ENCODE measurements at places on chromosomes 5 and 9.

- DNase-seq, result no peak
These were observed 304.9 kb upstream of the PTGER4 start for GRCh38 chr5:40374853-40375252.

DNA sequence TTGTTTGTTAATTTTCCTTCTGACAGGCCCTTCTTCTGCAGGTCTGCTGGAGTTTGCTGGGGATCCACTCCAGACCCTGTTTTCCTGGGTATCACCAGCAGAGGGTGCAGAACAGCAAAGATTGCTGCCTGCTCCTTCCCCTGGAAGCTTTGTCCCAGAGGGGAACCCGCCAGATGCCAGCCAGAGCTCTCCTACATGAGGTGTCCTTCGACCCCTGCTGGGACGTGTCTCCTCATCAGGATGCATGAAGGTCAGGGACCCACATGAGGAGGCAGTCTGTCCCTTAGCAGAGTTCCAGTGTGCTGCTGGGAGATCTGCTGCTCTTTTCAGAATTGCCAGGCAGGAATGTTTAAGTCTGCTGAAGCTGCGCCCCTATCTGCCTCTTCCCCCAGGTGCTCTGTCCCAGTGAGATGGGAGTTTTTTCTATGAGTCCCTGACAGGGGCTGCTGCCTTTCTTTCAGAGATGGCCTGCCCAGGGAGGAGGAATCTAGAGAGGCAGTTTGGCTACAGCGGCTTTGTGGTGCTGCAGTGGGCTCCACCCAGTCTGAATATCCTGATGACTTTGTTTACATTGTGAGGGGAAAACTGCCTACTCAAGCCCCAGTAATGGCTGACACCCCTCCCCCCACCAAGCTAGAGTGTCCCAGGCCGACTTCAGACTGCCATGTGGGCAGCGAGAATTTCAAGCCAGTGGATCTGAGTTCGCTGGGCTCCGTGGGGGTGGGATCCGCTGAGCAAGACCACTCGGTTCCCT, 772.0 kb upstream of the FAM174A start:
- no peak for DNase-seq

- no peak for DNase-seq
These were observed 10.8 kb downstream of the DMRTA1 start for GRCh38 chr9:22457448-22457847.

- DNase-seq, result no peak
These were observed 6.6 kb upstream of the ADGRD2 start for GRCh38 chr9:124443625-124444024.

- no peak for DNase-seq
These were observed 57.6 kb downstream of the SPOCK1 start for GRCh38 chr5:137441476-137441875.

GRCh38 chr5:96143450-96143849, 181.8 kb upstream of the ELL2 start:
- DNase-seq, result no peak

GRCh38 chr5:73111536-73111935, 8.8 kb upstream of the TMEM171 start:
- no peak for DNase-seq

DNA sequence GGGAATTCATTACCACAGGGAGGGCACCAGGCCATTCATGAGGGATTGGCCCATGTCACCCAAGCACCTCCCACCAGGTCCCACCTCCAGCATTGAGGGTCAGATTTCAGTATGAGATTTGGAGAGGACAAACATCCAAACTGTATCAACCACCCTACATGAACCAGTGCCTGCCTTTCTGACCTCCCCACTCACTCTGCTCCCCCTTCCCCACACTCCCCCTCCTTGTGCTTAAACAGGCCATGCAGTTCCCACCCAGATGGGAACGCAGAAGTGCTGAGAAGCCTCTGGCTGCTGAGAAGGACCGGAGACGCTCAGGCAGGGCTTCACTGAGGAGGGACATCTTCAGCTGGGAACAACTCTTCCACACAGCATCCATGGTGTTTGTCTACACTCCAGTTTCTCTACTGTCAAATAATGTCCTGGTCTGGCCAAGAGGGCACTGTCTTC, 30.0 kb upstream of the ADAMTS2 start:
- DNase-seq, result no peak

DNA sequence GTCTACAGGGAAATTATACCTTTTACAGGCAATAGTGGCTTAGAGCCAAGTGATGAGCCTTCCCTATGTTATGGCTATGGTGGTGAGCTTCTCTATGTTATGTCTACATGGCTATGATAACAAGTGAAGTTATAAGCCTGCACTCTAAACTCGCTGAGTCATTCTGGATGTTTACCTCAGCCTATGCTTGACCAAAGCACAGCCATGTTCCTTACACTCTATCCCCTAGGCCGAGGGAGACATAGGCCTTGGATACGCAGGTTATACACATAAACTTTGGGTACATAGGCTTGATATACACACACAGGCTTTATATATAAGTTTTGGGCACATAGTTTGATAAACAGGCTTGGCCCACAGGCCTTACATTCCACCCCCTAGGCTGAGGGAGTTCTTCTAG, 13.8 kb downstream of the DMAC1 start:
- no peak for DNase-seq

DNA sequence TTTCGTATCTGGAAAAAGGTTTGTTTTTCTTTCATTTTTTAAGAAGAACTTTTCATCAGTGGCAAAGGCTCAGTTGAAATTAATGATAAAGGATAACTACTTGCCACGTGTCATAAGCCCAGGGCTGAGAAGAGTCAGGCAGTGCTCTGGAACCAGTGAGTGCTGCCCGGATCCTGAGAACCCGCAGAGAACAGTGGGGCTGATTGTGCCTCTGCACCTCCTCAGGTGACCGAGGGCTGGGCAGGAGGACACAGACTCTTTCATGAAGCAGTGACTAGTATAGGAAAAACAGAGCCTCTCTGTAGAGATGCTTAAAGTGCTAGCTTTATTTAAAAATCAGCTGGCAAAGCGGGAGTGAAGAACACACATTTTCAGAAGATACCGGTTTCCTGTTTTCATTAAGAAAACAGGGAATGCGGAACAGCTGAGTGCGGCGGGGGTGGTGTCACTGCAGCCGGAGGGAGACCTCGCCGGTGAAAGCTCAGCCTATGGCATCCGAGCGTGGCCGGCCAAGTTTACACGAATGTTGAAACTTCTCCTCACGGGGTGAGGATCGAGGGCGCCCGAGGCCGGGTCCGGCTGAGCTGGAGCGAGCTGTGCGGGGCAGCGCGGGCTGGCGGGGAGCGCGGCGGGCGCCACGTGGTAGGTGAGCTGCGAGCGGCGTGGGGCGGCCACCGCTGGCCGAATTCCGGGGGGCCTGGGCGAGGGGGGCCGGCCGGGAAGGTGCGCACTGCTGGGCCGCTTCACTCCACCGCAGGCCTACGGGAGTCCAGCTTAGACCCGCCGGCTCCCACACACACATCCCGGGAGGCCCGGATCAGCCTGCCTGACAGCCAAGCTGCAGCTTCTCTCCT, 134.7 kb upstream of the DMRT1 start:
- DNase-seq, result peak; percentile 36

- no peak for DNase-seq
These were observed 409.6 kb upstream of the MPDZ start for GRCh38 chr9:13688990-13689600.

- no peak for DNase-seq
These were observed 154.4 kb downstream of the MAN2A1 start for GRCh38 chr5:109844148-109844547.

DNA sequence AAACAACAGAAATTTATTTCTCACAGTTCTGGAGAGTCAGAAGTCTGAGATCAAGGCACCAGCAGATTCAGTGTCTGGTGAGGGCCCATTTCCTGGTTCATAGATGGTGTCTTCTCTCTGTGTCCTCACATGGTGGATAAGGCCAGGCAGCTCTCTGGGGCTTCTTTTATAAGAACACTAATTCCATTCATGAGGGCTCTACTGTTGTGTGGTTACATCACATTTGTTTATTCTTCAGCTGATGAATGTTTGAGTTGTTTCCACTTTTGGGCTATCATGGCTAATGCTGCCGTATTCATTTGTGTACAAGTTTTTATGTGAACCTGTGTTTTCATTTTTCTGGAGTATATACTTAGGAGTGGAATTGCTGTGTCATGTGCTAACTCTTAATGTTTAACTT, 35.2 kb downstream of the DDX4 start:
- no peak for DNase-seq

DNA sequence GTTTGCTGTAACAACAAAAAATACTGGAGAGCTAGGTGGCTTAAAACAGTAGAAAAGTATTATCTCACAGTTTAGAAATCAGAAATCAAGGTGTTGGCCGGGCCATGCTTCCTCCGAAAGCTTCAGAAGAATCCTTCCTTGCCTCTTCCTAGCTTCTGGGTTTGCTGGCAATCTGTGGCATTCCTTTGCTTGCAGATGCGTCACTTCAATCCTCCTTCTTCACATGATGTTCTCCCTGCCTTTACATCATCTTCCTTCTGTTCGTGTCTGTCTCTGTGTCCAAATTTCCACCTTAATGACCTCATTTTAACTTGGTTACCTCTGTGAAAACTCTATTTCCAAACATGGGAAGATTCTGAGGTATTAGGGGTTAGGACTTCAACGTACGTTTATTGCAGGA, 90.4 kb upstream of the CHD1 start:
- no peak for DNase-seq

DNA sequence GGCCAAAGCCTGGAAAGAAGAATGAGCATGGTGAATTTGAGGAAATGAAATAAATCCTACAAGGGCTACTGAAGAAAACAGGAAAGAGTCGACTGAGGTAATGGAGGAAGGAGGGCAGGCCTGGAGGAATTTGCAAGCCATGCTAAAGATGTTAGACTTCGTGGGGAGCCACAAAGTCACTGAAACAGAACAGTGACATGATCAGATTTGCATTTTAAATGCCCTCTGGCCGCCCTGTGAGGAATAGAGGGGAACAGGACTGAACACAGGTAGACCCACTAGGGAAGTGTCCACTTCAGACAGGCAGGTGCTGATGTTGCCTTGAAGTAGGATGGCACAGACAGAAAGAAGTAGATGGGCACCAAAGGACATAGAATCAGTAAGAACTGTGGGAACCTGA, 42.8 kb upstream of the RLN1 start:
- no peak for DNase-seq

DNA sequence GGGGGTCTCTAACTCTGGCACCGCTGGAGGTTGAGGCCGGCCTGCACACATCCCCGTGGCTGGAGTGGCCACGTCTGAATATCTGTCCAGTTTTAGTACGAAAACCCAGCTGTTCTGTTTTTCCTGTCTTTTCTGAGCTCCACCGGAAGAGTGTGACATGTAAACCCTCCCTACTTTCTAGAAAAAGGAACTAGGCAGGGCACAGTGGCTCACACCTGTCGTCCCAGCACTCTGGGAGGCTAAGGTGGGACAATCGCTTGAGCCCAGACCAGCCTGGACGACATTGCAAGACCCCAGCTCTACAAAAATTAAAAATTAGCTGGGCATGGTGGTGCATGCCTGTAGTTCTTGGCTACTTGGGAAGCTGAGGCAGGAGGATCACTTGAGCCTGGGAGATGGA, 8.2 kb upstream of the PHYKPL start:
- DNase-seq, result no peak

GRCh38 chr9:114027863-114028465, 50.1 kb downstream of the AMBP start:
- DNase-seq, result no peak

- no peak for DNase-seq
These were observed 475.2 kb downstream of the CDK5RAP2 start for GRCh38 chr9:120104771-120105170.

DNA sequence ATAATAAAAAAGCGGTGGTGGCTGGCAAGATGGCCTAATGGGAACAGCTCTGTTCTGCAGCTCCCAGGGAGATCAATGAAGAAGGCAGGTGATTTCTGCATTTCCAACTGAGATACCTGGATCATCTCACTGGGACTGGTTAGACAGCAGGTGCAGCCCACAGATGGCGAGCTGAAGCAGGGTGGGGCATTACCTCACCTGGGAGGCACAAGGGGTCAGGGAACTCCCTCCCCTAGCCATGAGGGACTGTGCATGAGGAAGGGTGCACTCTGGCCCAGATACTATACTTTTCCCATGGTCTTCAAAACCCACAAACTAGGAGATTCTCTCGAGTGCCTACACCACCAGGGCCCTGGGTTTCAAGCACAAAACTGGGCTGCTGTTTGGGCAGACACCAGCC, 45.6 kb upstream of the PTGER4 start:
- no peak for DNase-seq

DNA sequence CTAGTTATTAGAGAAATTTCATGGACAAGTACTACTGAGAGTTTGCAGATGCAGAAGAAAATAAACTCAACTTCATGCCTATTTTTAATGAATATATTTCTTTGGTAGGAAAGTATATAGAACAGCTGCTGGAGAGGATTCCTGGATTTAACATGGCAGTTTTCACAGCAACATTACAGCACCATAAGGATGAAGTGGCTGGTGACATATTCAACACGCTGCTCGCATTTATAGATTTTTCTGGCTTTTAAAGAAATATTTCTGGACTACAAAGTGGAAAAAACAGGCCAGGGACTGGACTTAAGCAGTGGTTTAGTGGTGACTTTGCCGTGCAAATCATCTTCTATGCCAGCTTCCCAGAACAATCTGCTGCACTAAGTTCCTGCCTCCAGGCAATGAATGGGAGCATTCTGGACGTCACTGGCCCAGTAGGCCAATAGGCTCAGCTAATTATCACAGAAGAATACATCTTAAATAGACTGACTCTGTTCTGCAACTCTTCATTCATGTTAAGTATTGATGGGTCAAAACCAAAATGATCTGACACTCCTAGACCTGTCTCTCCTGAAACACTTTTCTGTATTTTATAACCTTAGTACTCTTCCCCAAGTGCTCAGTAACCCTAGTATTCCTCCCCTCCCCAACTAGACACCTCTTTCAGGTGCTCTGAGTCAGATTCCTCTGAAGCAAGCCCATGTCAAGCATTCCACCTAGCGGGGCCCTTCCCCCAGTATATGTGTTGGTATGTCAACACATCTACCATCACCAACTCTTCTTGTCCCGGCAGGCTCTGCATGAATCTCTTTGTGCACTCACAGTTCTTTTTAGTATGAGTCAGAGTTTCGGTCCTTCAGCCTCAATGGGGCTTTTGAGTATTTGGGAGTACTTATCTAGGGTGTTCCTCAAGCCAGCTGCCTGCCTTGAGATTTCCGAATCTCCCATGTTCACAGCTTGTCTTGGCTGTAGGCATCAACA, 625.5 kb downstream of the CHSY3 start:
- no peak for DNase-seq

GRCh38 chr5:123035360-123035917, 1.1 kb downstream of the PPIC start:
- DNase-seq, result peak; percentile 6

GRCh38 chr5:123012321-123012720, 24.2 kb downstream of the PPIC start:
- no peak for DNase-seq

DNA sequence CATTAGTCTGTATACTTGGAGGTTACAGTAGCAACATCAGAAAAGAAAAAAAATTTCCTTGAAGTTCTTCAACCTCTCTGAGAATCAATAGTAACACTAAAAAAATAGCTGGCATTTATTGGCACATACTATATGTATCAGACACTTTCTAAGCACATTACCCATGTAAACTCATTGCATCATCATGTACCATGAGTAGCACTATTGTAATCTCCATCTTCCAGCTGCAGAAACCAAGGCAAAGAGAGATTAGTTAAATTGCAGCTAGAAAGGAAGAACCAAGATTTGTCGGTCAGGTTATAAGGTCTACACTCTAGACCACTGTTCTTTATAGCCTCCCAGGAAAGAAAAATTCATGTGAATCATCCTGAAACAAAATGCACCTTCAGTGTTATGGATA, 31.4 kb upstream of the RAB3C start:
- no peak for DNase-seq

Data from activated naive CD4-positive, alpha-beta T cell treated with Interleukin-2 at 50 U/mL for 16 hours (primary cell).